ENCODE measurements at places on chromosomes 3 and 15.
A peak's percentile ranks its signal among the peaks of the same experiment; 100 is the strongest.

DNA sequence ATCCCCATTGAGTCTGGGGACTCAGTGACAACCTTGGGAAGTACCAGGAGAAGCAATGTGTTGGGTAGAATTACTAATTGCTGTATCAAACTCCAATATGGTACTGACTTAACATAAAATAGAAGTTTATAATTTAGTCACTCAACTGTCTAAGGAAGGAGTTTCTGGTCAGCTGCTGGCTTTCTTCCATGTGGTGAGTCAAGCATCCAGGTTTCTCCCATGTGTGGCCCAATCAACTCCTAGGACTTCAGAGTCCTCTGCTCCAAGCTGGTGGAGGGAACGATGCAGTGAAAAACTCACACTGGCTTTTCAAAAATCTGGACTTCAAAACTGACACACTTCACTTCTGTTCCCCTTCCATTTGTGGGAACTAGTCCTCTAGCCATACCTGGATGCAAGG, 25.2 kb downstream of the WNT5A start:
- no peak for DNase-seq

DNA sequence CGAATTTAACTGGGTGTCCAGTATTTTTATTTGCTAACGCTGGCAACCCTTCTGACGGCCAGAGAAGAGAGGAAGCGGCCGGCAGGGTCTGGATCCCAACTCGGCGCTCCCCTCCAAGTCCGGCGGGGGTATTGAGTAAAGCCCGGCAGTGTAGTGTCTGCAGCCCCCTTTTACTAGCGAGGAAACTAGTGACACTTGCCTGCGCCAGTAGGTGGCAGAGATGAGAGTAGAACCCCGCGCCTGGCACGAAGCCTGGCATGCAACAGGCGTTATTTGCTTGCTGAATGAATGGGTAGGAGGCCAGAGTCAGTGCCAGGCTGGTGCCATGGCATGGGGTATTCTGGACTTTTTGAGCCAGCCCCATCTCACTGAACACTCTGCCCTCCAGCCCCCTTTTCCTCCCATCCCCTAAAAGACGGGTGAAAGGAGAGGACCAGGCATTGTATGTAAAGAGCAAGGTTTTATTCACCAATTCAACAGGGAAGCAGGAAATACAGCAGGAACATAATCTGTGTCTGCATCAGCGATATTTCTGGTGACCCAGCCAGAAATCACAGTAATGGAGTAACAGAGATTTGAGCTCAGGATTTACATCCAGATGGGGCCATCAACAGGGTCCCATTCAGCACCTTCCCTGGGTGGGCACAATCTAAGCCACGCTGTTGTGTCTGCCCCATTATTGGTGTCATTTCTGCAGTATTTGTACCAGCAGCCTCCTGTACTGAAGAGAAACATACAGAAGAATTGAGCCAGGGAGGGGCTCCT, 788 bp upstream of the WDR73 start:
- DNase-seq = peak; percentile 60

GRCh38 chr3:197591816-197592215, 36.0 kb upstream of the BDH1 start:
- DNase-seq = no peak

DNA sequence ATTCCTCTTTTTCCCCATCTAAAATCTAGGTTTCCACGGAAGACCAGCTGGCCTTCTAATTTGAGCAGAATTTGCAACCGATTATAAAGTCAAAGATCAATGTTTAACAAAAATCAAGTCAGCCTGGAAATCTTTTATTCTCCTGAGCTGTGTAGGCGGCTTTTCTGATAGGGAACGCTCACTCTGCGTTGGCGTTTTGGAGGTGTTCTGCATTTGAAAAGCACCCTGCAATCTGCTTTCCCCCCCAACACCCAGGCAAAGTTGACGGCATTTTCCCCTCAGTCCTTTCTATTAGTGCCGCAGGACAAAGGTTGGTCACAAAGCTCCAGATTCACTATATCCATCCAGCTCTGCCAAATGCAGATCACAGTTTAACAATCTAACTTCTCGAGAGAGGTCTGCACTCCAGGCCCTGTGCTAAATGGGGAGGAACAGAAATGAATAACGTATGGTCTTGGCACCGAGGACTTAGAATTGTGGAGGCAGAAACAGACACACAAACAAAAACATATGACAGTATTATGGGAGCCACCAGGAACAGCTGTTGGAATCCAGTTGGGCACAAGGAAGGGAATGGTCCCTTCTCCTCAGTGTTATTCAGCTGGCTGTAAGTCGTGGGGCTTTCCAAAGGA, 50.4 kb upstream of the LARS2 start:
- DNase-seq = no peak

GRCh38 chr3:152120601-152121269, 148.0 kb upstream of the MBNL1 start:
- no peak for DNase-seq
